NAMALWA (cell line): ENCODE measurements at places on chromosomes 2 and 18.
A peak's percentile ranks its signal among the peaks of the same experiment; 100 is the strongest.

DNA sequence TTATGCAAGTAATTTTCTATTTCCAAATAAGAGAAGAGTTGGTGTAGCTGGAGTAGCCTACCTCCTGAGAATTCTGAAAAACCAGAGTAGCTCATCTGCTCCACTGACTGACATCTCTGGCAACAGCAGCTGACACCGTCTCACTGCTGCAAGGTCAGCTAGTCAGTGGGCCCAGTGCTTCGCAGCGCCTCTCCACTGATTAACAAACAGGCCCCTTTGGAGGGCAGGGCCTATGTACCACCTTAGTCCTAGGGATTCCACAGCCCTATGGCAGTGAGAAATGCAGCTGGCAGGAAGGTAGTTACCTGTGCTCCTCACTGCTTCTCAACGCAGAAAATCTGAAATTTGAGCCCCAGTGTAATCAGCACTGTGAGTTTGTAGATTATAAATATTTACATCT lies 97.5 kb downstream of the DLGAP1 start:
- no peak for DNase-seq

- no peak for DNase-seq
Observed at GRCh38 chr2:19687017-19687659, 214.6 kb downstream of the TTC32 start.

GRCh38 chr2:217851191-217852020 lies 151.4 kb downstream of the TNS1 start:
- DNase-seq = no peak

DNA sequence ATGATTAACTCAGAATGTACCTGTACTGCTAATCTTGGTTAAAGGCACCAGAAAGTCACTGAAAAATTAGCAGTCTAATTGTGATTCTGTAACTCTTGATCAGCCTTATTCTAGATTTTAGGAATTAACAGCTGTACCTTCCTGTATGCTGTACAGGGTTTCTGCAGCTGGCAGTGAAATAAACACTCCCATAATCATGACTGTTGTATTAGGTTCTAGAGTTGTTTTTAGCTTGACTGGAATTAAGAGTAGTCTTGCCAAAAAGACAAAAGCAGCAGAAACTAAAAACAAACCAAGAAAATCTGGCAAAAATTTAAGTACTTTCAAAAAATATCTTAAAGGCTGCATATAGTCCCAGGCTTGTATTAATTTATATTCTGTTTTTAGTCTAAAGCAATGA lies 103.5 kb downstream of the SOS1 start:
- no peak for DNase-seq

DNA sequence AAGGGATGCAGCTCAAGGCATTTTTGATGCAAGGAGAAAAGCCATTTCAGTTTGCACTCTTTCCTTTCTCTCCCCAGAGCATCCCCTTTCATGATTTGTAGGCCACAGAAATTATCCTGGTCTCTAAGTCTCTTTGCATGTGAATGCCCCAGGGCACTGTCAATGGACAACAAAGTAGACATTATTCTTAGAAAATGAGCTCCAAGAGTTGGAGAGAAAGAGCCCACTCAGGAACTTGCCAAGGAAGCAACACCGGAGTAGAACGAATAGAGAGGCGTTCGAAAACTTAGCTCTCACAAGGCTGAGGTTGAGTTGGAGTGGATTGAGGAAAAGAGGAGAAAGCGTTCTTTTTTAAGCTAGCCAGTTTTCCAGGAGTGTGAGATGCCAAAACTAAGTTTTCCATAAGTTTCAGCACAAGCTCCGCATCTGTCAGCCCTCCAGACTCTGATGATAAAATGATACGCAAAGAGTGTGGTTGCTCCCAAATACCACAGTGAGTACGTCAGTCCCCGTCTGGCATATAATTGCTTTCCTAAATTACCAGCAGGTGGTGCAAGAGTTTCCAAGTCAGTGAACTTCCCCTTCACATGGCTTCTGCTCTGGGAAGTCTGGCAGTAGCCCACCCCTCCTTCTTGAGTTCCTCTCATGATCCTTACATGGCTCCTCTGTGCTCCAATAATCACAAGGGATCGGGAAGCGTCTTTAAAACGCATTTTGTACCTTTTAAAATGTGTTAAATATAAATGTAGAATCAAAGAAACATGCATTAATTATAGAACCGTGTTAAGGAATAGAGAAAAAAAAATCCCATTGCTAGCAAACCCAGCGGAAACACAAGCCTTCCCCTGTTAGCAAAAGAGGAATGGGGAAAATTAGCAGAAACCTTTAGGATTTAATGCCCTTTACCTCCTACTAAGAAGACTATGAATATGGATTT lies 1060.6 kb upstream of the FANCL start:
- peak; percentile 71 for DNase-seq

- no peak for DNase-seq
Observed at GRCh38 chr18:68121826-68122225, 593.1 kb downstream of the TMX3 start.

- no peak for DNase-seq
Observed at GRCh38 chr2:239476029-239476756, 75.4 kb upstream of the HDAC4 start.

DNA sequence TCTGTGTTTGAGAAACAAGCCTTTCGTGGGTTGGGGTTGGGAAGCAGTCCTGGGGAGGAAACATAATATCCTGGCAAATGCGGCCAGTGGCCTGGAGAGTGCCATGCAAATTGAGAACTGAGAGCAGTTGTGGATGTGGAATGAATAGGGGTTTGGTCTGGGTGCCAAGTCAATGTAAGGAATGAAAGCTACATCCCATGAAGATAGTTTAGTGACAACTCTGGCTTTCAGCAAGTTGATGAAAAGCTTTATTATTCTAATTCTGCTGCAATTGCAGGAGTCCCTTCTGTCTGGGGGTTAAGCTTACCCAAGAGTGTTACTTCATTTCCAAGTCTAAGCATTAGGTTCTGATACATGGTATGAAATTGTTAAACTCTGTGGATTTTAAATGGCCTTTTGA lies 771.6 kb downstream of the DPP10 start:
- DNase-seq = no peak

DNA sequence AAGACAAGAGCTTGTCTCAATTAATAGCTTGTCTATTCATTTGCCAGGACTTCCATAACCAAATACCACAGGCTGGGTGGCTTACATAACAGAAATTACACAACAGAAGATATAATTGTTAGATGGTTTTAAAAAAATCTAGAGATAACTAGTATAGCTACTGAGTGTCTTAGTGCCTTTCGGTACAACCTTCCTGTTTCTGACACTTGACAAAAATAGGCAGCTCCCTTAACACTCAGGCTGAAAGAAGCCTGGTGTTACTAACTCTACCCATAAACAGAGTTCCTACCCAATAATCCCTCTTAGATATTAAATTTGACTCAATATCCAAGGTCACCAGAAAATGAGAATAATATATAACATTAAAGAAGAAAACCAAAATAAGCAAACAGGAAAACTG lies 129.7 kb downstream of the BARD1 start:
- peak; percentile 13 for DNase-seq

- DNase-seq = no peak
Observed at GRCh38 chr2:218813771-218814460, 17.7 kb downstream of the PRKAG3 start.

- DNase-seq = no peak
Observed at GRCh38 chr2:195600778-195601177, 56.2 kb upstream of the SLC39A10 start.

GRCh38 chr2:39232141-39232540 lies 11.6 kb downstream of the CDKL4 start:
- DNase-seq = no peak

GRCh38 chr2:135844301-135844895 lies 7.4 kb upstream of the LCT start:
- no peak for DNase-seq

DNA sequence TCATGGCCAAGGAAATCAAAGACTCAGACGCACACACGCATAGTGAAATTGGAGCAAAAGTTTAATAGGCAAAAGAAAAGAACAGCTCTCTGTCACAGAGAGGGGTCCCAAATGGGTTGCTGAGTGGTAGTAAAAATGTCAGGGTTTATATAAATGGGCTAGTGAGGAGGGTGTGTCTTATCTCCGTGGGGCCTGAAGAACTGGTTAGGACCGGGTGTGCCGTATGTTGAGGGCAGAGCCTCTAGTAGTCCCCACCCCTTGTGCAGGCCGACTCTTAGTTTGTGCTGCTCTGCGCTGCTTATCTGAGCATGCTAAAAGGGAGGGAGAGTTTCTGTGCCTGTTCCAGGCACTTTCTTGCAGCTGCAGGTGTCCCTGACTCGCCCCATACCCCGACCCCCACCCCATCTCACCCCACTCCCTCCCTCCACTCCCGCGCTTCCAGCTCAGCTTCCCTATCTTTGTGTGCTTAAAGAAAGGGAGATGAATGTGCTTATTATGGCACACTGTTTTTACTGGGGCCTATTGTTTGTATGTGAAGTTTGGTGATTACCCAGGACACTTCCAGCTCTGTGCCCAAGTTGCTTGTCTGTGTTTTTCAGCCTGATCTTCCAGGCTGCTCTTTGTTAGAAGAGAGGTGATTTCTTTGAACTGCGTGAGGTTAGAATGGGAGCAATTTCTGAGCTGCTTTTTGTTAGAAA lies 167.4 kb downstream of the SPAG16 start:
- DNase-seq = no peak

GRCh38 chr2:113233593-113234550 lies 44.8 kb downstream of the PAX8 start:
- peak; percentile 57 for DNase-seq

GRCh38 chr18:6639305-6639704 lies 90.2 kb upstream of the ARHGAP28 start:
- no peak for DNase-seq

GRCh38 chr2:172177996-172178395 lies 75.3 kb upstream of the DLX2 start:
- DNase-seq = no peak

GRCh38 chr2:190216829-190217228 lies 102.8 kb downstream of the HIBCH start:
- peak; percentile 41 for DNase-seq

DNA sequence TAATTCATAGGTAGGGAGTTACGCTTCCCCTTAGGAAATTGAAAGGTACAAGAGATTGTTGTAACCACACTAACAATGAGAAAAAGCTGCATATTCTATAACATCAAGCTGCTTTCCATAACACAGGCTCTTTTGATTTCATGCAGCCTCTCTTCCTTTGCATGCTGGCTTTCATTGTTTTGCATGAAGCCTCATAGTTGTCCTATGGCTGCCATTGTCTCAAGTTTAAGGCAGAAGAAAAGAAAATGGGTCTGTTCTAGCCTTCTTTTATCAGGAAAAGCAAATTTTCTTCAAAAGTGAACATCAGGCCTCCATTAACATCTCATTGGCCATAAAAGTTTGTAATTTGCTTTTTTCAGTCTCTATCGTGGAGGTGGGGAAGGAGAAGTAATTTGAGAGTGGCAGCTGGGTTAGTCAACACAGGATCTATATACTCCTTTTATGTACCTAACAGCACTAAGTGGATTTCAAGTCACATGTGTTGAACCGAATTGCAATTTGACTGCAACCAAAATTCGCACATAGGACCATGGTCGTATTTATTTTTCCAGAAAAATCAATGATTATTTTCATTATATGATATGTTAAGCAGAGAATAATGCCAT lies 248.5 kb upstream of the RND3 start:
- DNase-seq = no peak

GRCh38 chr2:120235681-120236080 lies 12.5 kb upstream of the TMEM185B start:
- no peak for DNase-seq

- DNase-seq = no peak
Observed at GRCh38 chr2:45962177-45962921, 310.9 kb downstream of the PRKCE start.

- DNase-seq = no peak
Observed at GRCh38 chr2:167480232-167480985, 592.1 kb downstream of the XIRP2 start.

GRCh38 chr2:136238286-136239078 lies 120.5 kb upstream of the CXCR4 start:
- DNase-seq = peak; percentile 98

GRCh38 chr2:69693059-69693774 lies 48.7 kb upstream of the ANXA4 start:
- DNase-seq = peak; percentile 71

DNA sequence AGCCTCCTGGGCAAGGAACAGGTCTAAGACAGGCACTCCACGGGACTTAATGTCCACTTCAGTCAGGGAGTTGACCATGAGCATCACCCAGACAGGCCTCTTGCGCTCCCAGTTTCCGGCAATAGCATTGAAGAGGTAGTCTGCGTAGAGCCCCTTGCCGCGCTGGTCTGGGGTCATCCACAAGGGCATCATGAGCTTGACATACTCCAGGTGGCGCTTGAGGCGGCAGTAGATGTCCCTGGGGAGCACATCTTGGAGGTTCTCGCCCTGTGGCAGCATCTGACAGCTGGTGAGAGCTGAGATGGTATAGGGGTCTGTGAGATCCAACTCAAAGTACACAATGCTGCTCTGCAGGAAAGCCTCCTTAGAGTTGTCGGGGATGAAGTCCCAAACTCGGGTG lies 10.6 kb downstream of the TRABD2A start:
- DNase-seq = peak; percentile 46

DNA sequence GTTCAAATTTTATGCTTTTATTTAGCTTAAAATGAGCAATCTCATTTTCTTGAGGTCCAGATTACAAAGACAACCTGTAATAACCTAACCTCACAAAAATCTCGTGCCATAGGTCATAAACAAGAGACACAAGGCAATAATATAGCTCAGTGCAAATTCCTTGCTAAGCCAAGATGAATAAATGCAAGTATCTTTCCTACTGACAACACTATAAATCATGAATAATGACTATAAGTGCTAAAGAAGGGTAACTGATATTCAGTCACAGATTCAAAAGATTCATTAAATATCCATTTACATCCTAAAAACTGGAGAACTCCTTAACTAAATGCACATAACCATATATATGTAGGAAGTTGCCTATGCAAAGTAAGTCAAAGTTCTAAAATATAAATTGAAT lies 1641.6 kb downstream of the LRP1B start:
- no peak for DNase-seq

GRCh38 chr18:69874058-69874457 lies 73.6 kb downstream of the CD226 start:
- DNase-seq = no peak

- no peak for DNase-seq
Observed at GRCh38 chr2:71615767-71616730, 162.7 kb downstream of the DYSF start.

GRCh38 chr2:101545950-101546349 lies 71.0 kb upstream of the RFX8 start:
- DNase-seq = no peak

GRCh38 chr2:236843161-236843968 lies 242.3 kb upstream of the COPS8 start:
- DNase-seq = no peak

GRCh38 chr2:5736050-5736449 lies 43.9 kb downstream of the SOX11 start:
- DNase-seq = no peak

- DNase-seq = no peak
Observed at GRCh38 chr2:171566057-171566456, 43.8 kb downstream of the CYBRD1 start.
